Cardiac muscle cell (in vitro differentiated cells and primary cell): ENCODE measurements at places on chromosomes 6 and 20.

- no peak for DNase-seq
Measured at GRCh38 chr6:29520232-29520631, 32.5 kb upstream of the MAS1L start.

DNA sequence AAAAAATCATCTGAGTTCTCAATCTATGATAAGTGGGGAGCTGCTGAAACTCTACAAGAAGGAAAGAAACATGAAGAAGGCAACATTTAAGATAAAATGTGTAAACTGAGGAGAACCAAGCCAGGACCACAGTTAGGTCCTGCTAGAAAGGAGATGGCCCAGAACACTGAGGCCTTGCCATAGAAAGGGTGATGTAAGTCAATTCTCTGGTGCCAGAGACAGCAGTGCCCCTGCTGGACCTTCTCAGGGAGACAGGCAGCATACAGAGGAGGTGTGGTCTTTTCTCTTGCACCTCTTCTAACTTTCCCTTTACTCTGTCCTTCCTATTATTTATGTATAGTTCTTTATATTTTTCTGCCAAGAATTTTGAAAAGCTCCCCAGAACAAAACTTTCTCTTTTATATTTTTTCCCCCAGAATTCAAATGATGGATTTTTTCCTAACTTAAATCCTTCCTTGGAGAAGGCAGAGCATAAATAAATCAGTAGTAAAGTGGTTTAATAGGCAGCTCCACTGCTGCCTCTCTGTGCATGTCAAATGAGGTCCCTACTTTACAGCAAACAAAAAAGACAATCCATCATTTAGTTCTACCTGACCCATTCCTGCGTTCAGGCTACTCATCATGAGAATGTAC lies 9.0 kb downstream of the UQCC2 start:
- peak; percentile 56 for DNase-seq

DNA sequence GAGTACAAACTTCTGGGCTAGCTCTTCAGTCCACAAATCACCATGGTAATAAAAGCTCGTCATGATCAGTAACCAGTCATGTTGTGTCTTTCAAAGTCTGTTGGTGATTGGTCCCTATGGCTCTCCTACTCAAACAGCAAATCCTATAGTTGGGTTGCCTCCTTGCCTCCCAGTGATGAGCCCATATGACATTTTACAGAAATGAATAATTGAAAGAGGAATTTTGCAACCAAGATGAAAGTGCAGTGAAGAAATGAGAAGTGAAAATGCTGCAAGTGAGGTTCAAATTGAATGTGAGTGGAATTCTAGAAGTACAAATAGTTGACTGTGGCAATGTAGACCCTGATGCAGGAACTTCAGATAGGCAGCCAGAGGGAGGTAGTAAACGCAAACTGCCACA lies 5.1 kb upstream of the SIRPD start:
- DNase-seq = no peak

- no peak for DNase-seq
Measured at GRCh38 chr6:46989398-46989797, 52.7 kb downstream of the ADGRF1 start.

DNA sequence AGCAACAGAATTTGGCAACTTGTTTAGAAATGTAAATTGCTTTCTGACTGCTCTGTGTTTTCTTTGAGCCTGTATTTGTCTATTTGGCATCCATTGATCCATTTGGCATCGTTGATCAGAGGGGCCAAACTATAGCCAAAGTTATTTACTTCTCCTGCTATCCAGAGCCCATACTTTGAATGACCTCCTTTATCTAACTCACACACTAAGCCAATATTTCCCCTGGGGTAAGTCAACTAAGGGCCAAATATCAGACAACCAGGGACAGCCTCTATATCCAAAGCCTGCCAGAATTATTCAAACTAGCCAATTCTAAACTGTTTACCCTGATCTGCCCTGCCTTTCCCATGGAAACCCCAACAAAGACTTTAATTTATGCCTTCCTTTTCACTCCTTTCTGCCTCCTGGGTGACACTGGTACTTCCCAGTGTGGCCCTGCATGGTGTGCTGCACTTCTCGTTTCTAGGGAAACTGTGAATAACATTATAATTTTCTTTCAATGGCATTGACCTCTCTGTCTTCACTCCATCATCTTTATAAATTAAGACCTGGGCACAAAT lies 19.8 kb upstream of the ZNF184 start:
- DNase-seq = no peak

- DNase-seq = no peak
Measured at GRCh38 chr6:151634336-151634720, 140.5 kb downstream of the CCDC170 start.

GRCh38 chr6:102415891-102416290 lies 1022.4 kb downstream of the GRIK2 start:
- no peak for DNase-seq

DNA sequence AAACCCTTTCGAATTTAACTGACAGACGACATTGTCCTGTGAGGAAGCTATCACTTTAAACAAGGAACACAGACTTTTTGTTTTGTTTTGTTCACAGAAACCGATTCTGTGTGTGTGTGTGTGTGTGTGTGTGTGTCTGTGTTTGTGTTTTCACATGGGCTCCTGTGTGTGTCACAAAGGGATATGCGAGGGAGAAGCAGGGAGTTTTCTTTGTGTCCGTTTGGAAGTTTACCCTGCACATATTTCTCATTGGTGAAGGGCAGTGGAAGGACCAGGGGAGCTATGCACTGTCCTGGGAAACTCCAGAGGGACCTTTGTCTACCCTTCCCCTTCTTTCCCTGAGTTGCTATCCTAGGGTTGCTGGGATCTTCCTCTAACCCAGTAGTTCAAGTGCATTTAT lies 17.7 kb downstream of the POM121L2 start:
- DNase-seq = no peak

- DNase-seq = no peak
Measured at GRCh38 chr6:102066301-102066700, 672.8 kb downstream of the GRIK2 start.

- no peak for DNase-seq
Measured at GRCh38 chr20:44014807-44015732, 100.4 kb downstream of the TOX2 start.

DNA sequence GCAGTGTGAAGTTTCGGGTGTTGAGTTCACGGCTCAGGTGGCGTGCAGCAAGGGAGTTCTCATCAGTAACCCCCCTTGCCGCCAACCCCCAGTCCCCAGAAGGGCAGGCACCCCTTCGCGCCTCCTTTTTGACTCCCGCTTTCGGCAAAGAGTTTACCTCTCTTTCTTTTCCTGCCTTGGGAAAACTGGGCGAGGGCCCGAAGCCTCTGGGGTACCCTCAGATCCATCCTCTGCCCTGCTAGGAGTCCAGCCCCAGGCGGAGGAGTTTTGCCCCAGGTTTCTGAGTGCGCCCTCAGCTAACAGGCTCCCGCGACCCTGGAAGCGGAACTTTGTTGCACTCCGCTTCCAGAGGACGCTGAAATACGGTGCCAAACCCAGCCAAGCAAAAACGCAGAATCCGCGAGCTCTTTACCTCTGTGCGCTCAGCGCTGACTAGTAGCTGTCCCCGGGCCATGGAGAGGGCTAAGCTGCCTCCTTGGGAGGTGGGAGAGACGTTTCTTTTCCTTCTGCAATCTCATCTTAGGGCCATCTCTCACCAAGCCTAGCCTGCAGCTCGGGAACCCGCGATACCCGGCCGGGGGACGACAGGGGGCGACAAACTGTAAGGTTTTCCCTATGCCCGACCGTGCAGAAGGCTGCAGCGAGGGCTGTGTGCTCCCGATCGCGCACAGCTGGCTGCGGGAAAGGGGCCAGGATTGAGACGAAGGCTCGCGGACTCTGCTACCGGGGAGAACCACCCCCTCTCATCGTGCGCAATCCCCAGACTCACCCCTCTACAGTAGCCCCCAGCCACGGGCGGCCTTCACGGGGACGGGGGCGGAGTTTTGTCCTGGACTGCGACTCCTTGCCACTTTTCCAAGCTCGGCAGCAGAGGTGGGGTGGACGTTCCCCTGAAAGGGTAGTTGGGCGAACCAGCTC lies 2.7 kb upstream of the PAX1 start:
- DNase-seq = peak; percentile 47

- DNase-seq = no peak
Measured at GRCh38 chr6:1600764-1601157, 9.0 kb upstream of the FOXC1 start.
